ENCODE measurements at places on chromosomes 1 and 21.

DNA sequence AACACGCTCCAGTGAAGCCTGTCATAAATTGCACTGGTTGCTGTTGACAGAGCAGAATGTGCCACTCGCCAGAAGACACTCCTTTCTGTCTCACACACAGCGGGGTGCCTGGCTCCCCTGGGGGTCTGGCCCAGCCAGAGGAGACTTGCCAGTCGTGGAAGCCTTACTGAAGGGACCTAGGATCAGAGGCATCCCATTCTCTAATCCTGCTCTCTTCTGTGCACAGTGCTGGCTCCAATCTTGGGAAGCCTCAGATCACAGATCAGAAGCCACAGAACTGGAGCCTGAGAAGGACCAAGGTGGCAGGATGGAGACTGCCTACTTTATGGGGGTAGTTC lies 1.4 kb downstream of the SLC9A1 start:
- DNase-seq: no peak

DNA sequence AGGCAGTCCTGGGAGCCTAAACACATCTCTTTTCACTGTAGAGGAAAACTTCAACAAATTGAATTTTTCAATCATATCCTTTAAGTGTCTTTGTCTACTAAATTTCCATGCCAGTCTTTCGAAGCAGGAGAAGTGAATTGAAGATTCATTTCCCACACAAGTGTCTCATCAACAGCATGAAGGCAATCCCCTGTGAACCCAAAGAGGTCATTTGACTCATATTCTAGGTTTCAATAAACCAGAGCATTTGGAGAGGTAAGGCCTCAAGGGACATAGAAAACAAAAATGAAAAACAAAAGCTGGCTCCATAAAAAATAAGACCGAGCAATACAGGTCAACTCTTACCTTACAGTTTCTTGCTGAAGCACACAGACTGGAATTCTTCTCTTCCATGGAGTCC lies 94.1 kb upstream of the ATP1B1 start:
- DNase-seq: no peak

DNA sequence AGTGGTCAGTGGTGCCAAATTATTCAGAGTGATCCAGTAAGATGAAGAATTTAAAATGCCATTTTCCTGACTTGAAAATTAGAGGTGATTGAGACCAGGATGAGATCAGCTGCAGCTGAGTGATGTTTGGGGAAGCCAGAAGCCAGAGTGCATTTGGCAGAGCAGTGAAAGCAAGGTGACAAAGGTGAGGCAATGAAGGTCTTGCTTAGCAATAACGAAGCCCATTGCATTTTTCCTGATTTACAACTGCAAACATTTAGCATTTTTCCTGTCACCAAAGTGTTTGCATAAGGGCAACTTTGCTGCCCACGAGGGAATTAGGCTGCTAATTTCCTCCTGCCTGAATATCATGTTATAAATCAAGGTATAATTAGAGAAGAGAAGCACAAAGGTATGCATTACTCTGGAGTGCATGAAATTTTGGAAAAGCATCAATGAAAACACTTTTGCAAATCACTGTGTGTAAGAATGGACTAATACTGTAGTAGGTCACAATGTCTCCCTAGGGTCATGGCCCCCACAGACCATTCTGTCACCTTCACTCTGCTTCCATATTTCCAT lies 188.2 kb upstream of the LYPLAL1 start:
- no peak for DNase-seq

GRCh38 chr21:36860736-36861594 lies 105.5 kb downstream of the HLCS start:
- DNase-seq: no peak

DNA sequence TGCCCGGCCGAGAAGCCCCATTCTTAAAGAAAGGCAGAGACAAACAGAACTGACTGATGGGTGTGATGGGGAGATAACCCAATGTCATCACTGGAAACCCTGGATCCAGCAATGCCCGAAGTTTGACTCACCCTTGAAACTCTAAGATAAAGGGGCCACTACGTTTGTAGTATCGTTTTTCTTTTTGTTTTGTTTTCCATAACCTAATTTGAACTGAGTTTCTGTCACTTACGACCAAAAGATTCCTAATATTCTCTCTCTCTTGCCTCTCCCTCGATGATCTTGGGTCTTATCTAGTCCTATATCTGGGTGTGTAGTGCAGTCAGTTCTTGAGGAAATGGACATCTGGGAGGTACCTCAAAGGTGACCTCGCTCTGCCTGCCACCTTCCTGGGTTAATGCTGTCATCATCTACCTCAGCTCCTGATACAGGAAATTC lies 57.8 kb upstream of the ID3 start:
- no peak for DNase-seq

- DNase-seq: no peak
These were observed 34.1 kb downstream of the OPTC start for GRCh38 chr1:203528063-203528462.

GRCh38 chr1:212189352-212189738 lies 95.9 kb upstream of the PPP2R5A start:
- no peak for DNase-seq

- no peak for DNase-seq
These were observed 301.0 kb upstream of the POU3F1 start for GRCh38 chr1:38347446-38348175.

DNA sequence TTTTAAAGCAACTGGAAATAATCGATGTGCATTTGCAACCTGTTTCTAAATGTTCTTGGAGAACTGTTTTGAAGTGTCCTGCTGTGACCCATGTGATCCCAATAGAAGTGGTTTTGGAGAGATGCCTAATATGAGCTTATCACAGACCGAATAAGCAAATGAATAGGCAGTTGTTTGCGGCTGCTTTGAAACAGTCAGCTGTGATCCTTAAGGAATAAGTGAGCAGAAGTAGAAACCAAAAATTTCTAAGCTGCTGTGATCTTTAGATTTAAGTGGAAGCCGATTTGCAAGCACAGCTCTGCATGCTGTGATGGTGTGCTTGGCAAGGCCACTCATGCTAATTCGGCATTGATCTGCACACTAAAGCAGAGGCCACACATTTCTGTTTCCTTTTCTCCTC lies 329.5 kb upstream of the DUSP10 start:
- no peak for DNase-seq

All from T-helper 1 cell (primary cell).